ENCODE measurements at places on chromosomes 3 and 15.
A peak's percentile ranks its signal among the peaks of the same experiment; 100 is the strongest.

DNA sequence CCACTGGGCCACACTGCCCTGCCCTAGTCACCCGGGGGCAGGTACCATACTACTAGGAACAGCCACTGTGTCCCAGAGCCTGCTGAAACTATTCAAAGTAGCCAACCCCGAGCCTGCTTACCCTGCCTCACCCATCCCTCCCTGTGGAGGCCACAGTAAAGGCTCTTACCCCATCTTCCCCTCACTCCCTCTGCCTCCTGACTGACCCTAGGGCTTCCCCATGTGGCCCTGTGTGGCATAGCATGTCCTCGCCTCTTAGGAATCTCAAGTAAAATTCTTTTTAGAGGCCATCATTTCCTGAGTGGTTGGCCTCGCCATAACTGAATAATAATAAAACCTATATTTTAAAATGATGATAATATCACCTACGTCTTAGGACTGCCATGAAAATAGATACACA is 112.2 kb upstream of the SLC6A11 start:
- DNase-seq = no peak

GRCh38 chr3:14289590-14290461 is 111.2 kb downstream of the LSM3 start:
- no peak for DNase-seq

DNA sequence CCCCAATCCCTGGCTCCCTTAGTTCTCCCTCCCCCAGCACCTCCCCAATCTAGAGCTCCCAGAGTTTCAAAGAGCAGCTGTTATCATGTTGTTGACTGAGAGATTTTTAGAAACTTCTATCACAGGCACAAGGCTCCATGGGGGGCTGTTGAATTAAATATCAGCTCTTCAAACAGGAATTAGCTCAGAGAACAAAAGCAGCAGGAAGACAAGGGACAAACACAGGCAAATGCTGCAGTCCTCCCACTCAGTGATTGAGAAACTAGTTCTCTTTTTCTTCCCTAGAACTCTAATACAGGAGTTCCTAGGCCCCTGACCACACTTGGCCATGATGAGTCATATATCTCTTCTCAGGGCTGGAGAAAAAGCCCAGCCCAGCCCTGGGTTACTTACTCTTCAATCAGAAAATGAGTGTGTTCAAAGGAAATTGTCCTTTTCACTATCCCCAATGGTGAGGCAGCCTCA is 262.1 kb downstream of the IGSF11 start:
- DNase-seq = no peak

GRCh38 chr3:38387862-38388261 is 41.3 kb downstream of the XYLB start:
- DNase-seq = no peak

DNA sequence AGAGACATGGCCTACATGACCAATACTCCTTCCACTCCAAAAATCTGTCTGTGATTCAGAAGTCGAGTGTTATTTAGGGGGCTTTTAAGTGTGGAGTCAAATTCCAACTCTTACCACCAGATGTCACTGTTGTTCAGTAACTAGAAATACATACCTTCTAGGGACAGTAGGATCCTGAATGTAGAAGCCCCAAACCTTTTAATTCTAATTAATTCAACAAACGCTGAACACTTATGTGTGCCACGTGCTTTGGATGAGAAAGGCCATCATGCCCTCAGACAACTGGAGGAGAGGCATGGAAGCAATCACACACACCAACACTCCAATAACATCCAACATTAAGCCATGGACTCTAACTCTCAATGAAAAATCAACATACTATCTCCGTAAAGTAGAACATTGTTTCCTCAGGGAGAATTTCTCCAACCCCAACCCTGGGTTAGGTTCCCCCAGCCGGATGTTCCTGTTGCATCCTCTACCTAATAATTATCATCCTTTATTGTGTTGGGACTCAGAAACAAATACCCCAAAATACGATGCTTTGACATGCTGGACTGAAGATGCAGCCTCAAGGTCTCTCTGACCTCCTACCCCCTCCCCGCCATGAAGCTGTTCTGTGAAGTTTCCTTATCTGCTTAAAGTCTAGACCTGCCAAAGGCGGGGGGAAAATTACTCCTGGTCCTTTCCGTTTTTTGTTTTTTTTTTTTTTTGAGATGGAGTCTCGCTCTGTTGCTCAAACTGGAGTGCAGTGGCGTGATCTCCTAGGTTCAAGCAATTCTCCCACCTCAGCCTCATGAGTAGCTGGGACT is 8.0 kb upstream of the CCDC13 start:
- DNase-seq = no peak

GRCh38 chr3:8767667-8768363 is 1.6 kb downstream of the OXTR start:
- DNase-seq = peak; percentile 53

- no peak for DNase-seq
Observed at GRCh38 chr3:44289882-44290462, 48.3 kb downstream of the TOPAZ1 start.

DNA sequence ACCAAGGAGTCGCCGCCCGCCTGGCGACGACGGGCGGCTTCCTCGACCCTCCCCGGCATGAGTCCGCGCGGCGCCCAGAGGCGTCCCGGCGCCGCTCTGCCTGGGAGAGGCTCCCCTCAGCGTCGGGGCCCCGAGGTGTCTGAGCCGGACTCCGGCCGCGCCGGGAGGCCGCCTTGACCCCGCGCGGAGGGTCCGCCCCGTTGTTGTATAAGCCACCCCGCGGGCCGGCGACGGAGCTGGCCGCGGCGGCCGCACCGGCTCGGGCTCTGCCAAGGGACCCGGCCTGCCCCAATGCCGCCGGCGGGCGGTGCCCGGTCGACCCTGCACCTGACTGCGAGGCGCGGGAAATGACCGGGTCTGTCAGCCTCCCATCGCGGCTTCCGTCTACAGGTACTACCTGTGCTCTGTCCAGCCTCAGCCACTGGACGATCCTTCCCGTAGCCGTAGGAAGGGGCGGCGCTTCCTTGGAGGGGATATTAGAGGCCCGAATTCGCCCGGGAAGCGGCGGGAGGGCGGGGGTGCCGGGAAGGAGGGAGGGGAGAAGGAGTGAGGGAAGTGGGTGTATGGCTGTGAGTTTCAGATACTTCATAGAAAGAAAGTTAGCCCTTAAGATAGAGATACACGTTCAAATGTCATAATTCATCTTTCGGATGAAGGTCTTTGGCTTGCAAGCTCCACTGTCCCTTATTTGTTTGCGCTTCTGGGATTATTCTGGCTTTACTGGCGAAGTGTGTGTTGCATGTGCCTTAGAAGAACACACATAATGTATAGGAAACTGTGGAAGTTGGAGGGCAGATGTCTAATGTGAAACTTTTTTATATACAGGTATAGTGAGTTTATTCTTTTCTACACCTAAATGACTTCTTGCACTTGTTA is 620 bp downstream of the ABHD5 start:
- peak; percentile 93 for DNase-seq

DNA sequence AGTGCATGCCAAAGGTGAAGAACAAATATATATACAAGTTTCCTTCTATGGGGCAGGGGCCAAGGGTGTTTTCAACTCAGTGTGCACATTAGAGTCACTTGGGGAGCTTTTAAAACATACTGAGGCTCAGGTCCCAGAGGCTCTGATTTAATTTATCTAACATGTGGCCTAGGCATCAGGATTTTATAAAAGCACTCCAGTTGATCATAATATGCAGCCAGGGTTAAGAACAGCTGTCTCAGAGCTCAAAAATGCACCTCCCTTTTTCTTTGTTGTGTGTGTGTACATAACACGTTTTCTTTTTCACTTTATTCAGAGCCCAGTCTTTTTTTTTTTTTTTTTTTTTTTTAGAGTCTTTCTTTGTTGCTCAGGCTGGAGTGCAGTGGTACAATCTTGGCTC is 57.9 kb upstream of the SETD2 start:
- no peak for DNase-seq

DNA sequence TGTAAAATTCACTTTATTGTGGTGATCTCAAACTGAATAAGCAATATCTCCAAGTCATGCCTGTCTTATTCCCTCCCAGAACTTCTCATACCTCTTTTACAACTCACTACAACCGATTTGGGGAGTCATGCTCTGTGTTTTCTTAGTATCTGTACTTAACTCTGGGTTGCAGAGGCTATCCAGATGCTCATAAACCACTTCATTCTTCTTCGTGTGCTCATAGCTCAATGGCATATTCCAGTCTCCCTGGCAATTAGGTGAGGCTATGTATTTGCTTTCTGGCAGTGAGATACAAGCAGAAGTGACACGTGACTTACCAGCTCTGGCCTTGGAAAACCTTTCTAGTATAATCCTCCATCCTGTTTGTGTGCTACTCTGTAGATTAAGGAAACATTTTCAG is 360.9 kb downstream of the ZNF385D start:
- no peak for DNase-seq

GRCh38 chr15:81544385-81544784 is 170.4 kb upstream of the TMC3 start:
- no peak for DNase-seq

DNA sequence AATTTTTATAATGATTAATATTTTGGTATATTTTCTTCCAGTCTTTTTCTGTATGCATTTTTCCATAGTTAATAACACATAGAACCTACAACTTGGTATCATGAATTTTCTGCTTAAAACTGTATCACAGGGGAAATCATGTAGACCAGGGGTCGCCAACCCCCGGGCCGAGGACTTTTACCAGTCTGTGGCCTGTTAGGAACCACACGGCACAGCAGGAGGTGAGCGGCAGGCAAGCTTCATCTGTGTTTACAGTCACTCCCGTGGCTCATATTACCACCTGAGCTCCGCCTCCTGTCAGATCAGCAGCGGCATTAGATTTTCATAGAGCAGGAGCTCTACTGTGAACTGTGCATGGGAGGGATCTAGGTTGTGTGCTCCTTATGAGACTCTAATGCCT is 54.7 kb downstream of the RPL22L1 start:
- DNase-seq = no peak

- no peak for DNase-seq
Observed at GRCh38 chr3:170572665-170573253, 13.1 kb downstream of the SLC7A14 start.

GRCh38 chr3:22907161-22907780 is 295.9 kb upstream of the UBE2E2 start:
- no peak for DNase-seq

- DNase-seq = no peak
Observed at GRCh38 chr3:111252779-111253178, 181.2 kb downstream of the NECTIN3 start.

- no peak for DNase-seq
Observed at GRCh38 chr3:98529856-98530459, 1.8 kb upstream of the GPR15 start.

DNA sequence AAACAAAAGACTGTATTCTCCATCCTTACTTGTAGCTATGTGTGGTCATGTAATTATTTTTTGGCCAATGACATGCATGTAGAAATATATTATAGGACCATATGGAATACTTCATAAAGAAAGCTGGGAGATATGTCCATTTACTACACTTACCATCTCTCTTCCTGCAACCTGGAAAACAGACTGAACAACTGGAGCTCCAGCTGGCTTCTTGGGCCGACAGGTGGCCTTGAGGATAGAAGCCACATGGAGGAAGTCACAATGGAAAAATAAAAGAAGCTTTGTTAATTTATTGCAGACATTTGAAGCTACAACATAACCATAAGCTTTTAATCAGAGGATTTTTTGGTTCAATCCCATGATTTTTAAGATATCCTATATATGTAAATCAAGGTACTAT is 167.9 kb upstream of the CBLB start:
- DNase-seq = no peak

- DNase-seq = no peak
Observed at GRCh38 chr3:141863491-141863890, 13.0 kb upstream of the ATP1B3 start.

DNA sequence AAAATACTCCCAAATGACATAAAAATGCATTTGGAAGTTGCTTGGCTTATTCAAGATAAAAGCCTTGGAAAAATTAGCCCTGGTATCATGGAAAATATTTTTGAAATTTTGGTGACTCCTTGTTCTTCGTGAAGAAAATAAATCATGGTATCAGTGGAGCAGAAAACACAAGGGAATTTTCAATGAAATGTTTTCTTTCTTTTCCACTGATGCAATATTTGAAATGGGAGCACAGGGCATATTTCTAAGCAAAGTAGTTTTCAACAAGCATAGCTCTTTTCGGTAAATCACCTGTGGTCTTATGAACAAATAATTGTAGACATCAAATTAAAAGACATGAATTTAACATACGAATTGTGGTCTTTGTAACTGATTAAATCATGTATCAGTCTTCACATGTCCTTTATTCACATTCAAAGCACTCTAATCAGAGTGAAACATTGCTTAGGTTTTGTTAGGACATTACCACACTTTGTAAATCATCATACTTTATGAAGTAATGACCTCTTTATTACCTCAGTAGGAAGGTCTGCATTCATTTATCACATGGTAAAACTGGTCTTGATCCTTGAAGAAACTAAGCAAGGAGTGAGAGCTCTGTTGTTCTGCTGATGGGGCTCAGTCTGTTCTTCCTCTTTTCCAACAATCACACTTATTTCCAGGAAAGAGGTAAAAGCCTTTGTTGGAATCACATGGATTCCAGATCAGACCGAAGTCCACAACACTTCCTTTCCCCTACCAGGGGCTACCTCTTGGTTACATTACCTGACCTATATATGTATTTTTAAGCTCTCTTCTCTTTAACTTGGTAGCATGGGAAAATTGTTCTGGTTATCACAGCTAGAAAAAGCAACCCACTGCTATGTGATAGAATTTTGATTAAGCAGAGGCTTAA is 413.5 kb upstream of the THBS1 start:
- DNase-seq = no peak

DNA sequence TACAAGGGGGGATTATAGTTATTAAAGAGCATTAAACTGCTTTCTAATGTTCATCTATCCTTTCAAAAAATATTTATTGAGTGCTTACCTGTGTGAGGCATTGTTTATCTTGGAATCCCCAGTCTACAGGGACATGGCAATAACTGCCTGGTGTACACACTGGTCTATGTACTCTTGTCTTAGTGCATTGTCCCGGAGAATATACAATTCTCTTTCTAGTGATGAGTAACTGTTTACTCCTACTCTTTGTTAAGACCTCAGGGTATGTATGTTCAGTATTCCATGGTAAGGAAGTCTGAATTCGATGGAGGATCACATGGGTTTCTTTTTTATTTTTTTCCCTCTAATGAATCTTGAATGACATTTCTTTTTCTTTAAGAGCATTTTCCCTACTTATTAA is 772.4 kb upstream of the NR2F2 start:
- no peak for DNase-seq

DNA sequence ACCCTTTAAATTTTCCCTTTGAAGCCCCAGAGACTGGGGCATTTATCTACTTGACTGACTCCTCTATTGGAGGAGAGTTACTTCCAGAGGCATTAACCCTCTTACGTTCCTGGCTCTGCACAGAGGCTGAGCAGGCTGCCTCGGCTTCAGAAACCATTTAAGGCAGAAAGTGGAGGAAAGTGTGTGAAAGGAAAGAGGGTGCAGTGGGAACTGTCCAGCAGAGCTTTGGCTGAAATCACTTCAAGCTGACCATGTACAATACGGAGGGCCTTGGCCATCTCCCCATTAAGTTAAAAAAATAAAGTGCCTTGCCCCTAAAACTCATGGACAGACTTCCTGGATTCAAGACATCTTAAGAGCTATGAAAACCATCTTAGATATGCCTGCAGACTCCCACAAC is 238.7 kb downstream of the SV2B start:
- no peak for DNase-seq

DNA sequence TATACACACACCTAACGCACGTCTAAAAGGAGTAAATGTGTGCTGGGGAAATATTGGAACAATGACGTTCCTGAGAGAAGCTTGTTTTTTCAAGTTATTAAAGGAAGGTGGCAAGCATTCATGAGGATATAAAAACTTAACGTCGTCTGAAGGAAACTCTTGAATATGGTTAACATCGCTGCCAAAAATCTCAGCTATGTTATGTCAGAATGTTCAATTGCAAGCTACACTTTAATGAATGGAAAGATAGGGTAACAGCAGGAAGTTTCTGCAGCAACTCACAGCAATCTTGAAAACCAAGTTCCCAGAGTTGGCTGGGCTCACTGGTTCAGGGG is 54.3 kb upstream of the MEF2A start:
- DNase-seq = no peak

Measured in esophagus muscularis mucosa (tissue), 4 donors.